Stomach (tissue), 19 donors: ENCODE measurements at places on chromosomes 5 and 9. TPM values are rescaled to one million over a fixed set of nuclear protein-coding genes. Genes with fewer than 3 reads are reported as not detected.

DNA sequence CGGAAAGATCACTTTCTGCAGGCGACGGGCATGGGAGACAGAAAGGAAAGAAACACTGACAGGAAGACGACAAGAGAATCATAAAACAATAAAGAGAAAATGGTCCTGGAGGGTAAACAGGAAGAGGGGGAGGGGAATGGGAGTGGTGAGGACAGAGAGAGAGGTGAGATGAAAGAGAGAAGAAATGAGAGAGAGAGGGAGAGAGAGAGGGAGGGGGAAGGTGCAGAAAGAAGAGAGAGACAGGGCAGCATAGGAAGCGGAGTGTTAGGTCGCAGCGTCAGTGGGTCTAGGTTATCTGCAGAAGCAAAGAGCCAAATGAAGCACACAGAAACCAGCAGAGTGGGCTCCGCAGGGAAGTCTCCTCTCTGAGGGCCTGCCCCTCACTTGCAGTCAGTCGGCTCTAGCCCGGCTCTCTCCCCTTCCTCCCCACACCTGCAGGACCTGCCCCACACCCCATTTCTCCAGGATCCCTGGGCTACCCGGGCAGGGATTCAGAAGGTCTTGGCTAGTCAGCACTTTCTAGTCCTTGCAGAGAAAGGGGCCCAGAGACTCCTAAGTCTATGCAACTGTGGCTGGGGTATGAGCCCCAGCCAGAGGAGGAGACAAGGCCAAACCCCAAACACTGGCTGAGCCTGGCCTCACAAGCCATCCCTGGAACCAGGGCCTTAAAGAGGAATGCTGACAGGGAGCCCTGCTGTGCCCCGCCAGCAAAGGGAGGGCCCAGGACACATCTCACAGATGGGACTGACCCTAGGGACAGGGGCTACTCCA lies 29.7 kb upstream of the MEIKIN start:
- DNase-seq: no peak
- no peaks in the 10 kb centered on the region for H3K36me3 ChIP-seq
- no peaks in the 10 kb centered on the region for H3K27me3 ChIP-seq
- no peak overlapping the region for H3K4me3 ChIP-seq
- H3K27ac ChIP-seq: peak overlapping the region; percentile 39
- H3K4me1 ChIP-seq: no peaks in the 10 kb centered on the region

GRCh38 chr9:95721061-95721531 lies 154.4 kb upstream of the ERCC6L2 start:
- H3K27me3 ChIP-seq: no peaks in the 10 kb centered on the region
- no peaks in the 10 kb centered on the region for H3K36me3 ChIP-seq
- DNase-seq: peak; percentile 17
- H3K4me3 ChIP-seq: no peak overlapping the region
- H3K4me1 ChIP-seq: no peaks in the 10 kb centered on the region

Gene NTRK2
- polyA plus RNA-seq: 0.15 TPM

DNA sequence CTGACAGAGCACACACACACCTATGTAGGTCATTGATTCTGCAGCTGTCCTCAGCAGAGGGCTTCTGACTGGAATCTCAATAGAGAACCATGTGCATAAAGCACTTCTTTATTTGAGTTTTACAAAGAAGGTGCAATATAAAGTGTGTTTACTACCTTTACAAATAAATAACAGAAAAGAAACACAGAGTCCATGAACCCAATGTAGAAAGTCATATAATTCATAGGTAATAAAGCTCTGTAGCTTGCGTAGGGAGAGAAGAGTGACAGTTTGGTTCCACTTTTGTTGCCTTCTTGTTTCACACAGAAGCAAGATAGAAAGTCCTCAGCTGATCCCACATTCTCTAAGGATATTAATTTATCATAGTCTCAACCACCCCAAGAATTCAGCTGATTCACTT lies 149.5 kb downstream of the GABRG2 start:
- H3K27me3 ChIP-seq: no peaks in the 10 kb centered on the region
- no peaks in the 10 kb centered on the region for H3K4me1 ChIP-seq
- DNase-seq: no peak
- H3K27ac ChIP-seq: no peak overlapping the region

GRCh38 chr9:17906176-17906840 lies 327.4 kb downstream of the SH3GL2 start:
- no peak overlapping the region for H3K27ac ChIP-seq
- H3K36me3 ChIP-seq: no peaks in the 10 kb centered on the region
- peak overlapping the region; percentile 54 for H3K4me3 ChIP-seq
- peaks cover 5% of the 10 kb centered on the region for H3K4me1 ChIP-seq

- no peak overlapping the region for H3K4me3 ChIP-seq
- no peaks in the 10 kb centered on the region for H3K36me3 ChIP-seq
- H3K27ac ChIP-seq: no peak overlapping the region
- H3K27me3 ChIP-seq: no peaks in the 10 kb centered on the region
- DNase-seq: no peak
Measured at GRCh38 chr5:143509758-143510221, 106.3 kb upstream of the NR3C1 start.

Gene MARCOL
- polyA plus RNA-seq: not detected

- peak; percentile 40 for DNase-seq
- no peaks in the 10 kb centered on the region for H3K27me3 ChIP-seq
- peaks cover 11% of the 10 kb centered on the region for H3K4me1 ChIP-seq
- H3K4me3 ChIP-seq: no peak within 1 kb of the TSS
- no peaks in the 10 kb centered on the region for H3K36me3 ChIP-seq
Measured at GRCh38 chr5:19987612-19988361, at the start of gene CDH18. TSS of gene CDH18 (minus strand) at chr5:19988200. CDS start at chr5:19838986, 149,214 bp downstream.

Gene CARD6
- 10.5 TPM for polyA plus RNA-seq

Gene CPLANE1
- polyA plus RNA-seq: 2.6 TPM

GRCh38 chr5:158852622-158853021 lies 247.1 kb downstream of the EBF1 start:
- no peak overlapping the region for H3K27ac ChIP-seq
- no peaks in the 10 kb centered on the region for H3K27me3 ChIP-seq
- H3K36me3 ChIP-seq: no peaks in the 10 kb centered on the region
- DNase-seq: no peak
- no peak overlapping the region for H3K4me3 ChIP-seq

Gene FGF1
- polyA plus RNA-seq: 0.73 TPM

DNA sequence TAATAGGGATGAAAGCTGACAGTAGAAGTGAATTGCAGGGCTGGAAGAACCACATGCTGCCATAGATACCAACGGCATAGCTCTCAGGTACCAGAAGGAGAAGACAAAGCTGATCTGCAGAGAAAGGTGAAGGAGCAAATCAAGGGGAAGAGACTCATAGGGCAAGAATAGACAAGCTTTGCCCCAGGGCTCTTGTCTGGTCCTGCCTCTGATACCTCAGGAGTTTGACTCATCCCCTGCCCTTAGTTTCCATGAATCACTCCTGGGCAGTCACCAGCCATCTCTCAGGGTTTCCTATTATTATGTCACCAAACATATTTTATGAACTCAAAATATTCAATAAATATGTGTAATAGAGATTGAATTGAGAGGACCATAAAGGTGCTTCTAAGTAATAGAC lies 800.9 kb downstream of the DNAH5 start:
- no peaks in the 10 kb centered on the region for H3K27me3 ChIP-seq
- no peak overlapping the region for H3K27ac ChIP-seq
- DNase-seq: no peak
- no peaks in the 10 kb centered on the region for H3K36me3 ChIP-seq
- no peak overlapping the region for H3K4me3 ChIP-seq

Gene GNA14
- 0.46 TPM for polyA plus RNA-seq

DNA sequence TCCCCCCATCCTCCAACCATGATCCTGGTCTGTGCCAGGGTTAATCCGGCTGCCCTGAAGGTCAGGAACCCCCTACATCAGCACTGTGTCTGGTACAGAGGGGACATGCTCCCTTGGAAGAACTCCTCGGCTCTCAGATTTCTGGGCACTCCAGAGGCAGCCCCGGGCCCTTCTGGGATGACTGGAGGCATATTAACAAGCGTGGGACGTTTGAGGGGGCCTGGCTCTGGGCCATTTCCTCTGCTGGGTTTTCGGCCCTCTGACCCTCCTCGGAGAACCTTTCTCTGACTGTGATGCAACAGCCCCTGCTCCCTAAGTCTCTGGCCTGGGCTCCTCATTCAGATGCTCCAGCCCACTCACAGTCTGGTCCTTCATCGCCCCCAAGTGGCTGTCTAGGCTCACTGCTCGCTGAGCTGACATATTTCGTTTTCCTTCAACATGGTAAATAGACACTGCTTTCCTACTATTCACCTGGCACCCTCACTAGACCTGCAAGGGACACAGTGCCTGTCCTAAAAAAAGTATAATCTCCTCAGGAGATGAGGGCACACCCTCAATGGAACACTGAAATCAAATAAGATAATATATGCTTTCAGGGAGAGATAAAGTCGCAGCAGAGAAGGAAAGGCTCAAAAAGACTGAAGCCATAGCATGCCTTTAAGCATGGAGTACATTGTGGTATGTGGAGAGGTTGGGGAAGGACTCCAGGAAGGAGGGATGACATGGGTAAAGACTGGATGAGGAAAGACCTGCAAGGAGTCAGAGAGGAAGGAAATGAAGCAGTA lies 404.7 kb upstream of the TRPC7 start:
- H3K36me3 ChIP-seq: no peaks in the 10 kb centered on the region
- DNase-seq: peak; percentile 46
- H3K27ac ChIP-seq: no peak overlapping the region

- H3K4me1 ChIP-seq: peaks cover 9% of the 10 kb centered on the region
- no peak overlapping the region for H3K4me3 ChIP-seq
- no peaks in the 10 kb centered on the region for H3K36me3 ChIP-seq
- no peaks in the 10 kb centered on the region for H3K27me3 ChIP-seq
Measured at GRCh38 chr5:143195491-143195890, 208.0 kb downstream of the NR3C1 start.

Gene ACTL7A
- not detected for polyA plus RNA-seq

Gene TUT7
- 11.9 TPM for polyA plus RNA-seq

Gene EQTN
- not detected for polyA plus RNA-seq

Gene PCDHB8
- not detected for polyA plus RNA-seq

DNA sequence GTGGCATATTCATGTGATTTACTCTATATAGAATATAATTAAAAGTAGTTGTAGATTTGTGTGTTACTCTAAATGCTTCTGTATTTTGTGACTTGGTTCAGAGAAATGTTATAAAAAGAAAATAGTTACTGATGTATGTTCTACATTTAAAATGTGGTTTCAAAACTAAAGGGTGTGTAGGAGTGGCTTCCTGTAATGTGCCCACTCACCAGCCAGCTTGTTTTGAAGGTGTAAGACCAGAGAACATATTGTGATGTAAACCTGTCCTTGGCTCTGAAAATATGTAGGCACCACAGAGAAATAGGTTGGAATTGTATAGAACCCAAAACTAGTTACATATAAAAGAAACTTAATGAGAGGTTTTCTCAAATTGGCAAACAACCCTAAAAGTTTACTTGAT lies 51.2 kb upstream of the ARRDC3 start:
- no peaks in the 10 kb centered on the region for H3K36me3 ChIP-seq
- no peak for DNase-seq
- no peak overlapping the region for H3K4me3 ChIP-seq
- H3K4me1 ChIP-seq: no peaks in the 10 kb centered on the region

DNA sequence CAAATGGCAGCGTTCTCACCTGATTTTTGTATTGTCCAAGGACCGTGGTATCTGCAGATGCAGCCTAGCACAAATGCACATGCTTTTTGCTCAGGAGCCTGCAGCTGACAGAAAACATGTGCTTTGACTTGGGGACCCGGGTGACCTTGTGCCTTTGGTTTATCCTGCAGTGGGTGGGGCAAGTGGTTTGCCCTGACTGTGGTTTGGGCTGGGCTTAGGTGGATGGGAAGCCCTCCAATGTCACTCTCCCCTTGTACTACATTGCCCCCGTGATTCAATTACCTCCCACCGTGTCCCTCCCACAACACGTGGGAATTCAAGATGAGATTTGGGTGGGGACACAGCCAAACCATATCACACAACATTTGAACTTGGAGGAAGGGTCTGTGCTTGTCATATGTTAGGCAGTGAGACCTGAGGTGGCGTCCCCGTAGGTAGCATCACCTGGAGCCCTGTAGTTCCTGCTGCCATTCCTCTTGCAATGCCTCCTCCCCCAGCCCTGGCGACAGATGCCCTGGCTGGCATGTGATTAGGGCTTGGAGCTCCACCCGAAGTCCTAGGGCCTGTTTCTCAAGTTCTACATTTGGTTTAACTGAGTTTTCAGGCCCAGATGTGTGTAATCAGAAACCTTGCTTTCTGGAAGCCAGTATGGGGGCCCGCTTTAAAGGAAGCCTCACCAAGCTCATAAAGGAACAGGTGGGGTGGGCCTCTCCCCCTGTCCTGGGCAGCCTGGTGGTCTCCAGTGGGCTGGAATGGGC lies 2.1 kb downstream of the ANKRD33B start:
- H3K36me3 ChIP-seq: no peaks in the 10 kb centered on the region
- H3K27ac ChIP-seq: peak overlapping the region; percentile 1
- H3K4me1 ChIP-seq: peaks cover 60% of the 10 kb centered on the region
- peak overlapping the region; percentile 83 for H3K4me3 ChIP-seq

DNA sequence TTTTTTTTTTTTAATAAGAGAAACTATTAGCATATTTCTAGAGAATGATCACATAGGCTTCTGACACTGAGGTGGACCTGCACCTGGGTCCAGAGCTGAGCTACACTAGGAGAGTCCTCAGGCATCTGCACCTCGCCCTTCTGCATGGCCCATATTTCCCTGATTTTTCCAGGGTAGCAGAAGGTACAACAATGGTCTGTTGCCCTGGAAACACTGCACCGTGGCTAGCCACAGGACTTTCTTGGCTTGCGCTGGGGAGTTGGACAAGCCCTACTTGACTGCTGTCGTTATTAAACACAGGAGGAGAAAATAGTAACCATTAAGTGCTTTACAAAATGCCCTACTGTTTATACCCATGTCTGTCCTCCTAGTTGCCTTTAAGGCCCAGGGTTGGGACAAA lies 615.7 kb upstream of the MEF2C start:
- no peak overlapping the region for H3K27ac ChIP-seq
- no peak for DNase-seq
- H3K4me3 ChIP-seq: no peak overlapping the region
- H3K4me1 ChIP-seq: no peaks in the 10 kb centered on the region

DNA sequence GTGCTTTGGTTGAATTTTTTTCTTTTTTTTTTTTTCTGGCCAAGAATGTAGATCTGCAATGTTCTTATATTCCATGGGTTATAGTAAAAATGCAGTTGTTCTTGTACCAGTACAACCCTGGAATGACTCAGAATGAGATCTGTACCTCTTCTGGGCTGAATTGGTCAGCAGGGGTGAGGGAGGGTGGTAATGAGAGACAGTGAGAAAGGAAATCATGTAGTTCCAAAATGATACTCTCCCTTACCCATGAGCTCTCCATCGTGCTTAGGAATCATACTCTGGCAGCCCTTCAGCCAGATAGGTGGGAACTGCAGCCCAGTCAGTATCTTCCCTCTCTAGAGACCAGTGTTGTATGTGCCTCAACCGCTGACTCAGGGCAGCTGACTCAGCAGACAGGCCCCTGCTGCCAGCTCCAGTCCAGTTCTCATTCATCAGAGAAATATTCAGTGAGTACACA lies 2.1 kb upstream of the GLIS3 start:
- H3K4me1 ChIP-seq: no peaks in the 10 kb centered on the region
- no peaks in the 10 kb centered on the region for H3K36me3 ChIP-seq
- H3K27me3 ChIP-seq: peaks cover 9% of the 10 kb centered on the region
- DNase-seq: peak; percentile 62
- peak overlapping the region; percentile 4 for H3K27ac ChIP-seq

Gene IL13
- not detected for polyA plus RNA-seq

Gene GABBR2
- polyA plus RNA-seq: 0.06 TPM

DNA sequence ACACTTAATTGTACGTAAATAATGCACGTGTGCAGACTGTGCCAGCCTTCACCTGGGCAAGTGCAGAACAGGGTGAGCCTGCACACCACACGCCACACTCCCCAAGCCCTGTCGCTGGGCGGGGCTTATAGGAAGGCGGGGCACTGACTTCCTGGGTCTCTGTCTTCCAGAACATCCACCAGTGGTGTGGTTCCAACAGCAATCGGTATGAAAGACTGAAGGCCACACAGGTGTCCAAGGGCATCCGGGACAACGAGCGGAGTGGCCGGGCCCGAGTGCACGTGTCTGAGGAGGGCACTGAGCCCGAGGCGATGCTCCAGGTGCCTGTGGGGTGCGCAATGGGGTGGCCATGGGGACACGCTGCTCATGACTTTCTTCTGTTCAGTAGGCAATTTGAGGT lies 44.2 kb downstream of the GSN start:
- no peak overlapping the region for H3K4me3 ChIP-seq
- H3K4me1 ChIP-seq: peaks cover 5% of the 10 kb centered on the region
- no peak for DNase-seq
